ENCODE measurements at places on chromosomes 1 and 21.
A peak's percentile ranks its signal among the peaks of the same experiment; 100 is the strongest.

DNA sequence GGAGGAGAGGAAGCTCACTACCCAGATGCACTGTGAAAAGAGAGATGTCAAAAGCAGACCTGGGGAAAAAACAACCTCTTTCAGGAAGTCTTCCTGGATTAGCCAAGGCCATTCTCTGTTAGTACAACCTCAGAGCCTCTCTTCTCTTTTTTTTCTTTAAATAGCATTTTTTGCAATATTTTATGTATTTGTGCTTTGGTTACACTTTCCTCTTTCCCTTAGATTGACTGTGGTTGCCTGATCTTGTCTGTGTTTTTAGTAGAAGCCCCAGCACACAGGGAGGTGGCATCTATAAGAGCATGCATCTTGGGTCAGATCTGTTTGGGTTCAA, 18.8 kb downstream of the SLC26A9 start:
- DNase-seq = no peak

GRCh38 chr1:27872802-27873551, 633 bp downstream of the THEMIS2 start:
- DNase-seq = peak; percentile 32

DNA sequence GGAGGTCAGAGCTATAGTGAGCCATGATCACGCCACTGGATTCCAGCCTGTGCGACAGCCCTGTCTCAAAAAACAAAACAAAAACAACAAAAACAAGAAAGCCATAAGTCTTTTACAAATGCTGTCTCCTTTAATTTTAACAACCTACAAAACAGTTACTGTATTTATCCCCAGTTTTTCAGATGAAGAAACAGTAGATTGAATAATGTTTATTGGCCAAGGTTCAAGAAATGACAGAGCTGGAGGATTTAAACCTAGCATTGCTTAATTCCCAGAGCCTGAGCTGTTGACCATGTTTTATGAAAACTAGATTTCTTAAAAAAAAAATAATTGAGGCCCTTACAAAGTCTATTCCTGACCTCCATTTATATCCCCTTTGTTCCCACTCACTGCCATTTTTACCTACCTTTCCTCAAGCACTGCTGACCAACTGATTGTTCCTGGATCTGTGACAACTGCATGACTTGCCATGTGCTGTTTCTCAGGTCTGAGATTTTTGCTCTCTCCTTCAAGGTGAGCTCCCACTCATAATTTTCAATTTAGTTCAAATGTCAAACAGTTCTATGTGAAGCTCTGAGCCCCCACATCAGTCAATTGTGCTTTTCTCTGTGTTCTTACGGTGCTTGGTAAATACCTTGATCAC, 140.8 kb downstream of the CHRM3 start:
- no peak for DNase-seq

DNA sequence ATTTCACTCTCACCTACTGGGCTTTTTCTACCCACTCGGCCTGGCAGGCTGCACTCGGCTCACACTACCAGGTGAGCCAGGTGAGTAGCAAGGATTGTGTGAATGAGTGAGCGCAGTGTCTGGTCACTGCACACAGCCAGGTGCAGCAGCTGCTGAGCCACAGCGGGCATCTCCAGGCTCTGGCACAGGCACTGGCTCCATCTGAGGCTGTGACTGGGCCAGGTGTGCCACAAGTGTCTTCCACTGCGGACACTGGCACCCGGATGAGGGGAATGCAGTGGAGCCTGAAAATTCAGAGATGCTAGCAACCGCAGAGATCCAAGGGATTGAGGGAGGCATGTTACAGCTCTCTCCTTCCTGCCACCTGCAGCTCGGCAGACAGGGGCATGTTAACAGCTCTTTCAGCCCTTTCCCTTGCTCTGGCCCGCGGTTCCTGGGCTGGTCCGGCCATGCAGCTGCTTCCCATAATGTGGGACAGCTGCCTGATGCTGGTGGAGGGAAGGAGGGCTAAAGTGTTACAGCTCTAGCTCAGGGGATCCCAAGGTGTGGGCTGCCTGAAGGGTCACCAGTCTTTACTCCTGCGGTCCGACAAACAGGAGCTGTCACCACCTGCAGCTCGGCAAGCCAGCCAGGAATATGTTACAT, 1038.3 kb downstream of the AMY1C start:
- no peak for DNase-seq

DNA sequence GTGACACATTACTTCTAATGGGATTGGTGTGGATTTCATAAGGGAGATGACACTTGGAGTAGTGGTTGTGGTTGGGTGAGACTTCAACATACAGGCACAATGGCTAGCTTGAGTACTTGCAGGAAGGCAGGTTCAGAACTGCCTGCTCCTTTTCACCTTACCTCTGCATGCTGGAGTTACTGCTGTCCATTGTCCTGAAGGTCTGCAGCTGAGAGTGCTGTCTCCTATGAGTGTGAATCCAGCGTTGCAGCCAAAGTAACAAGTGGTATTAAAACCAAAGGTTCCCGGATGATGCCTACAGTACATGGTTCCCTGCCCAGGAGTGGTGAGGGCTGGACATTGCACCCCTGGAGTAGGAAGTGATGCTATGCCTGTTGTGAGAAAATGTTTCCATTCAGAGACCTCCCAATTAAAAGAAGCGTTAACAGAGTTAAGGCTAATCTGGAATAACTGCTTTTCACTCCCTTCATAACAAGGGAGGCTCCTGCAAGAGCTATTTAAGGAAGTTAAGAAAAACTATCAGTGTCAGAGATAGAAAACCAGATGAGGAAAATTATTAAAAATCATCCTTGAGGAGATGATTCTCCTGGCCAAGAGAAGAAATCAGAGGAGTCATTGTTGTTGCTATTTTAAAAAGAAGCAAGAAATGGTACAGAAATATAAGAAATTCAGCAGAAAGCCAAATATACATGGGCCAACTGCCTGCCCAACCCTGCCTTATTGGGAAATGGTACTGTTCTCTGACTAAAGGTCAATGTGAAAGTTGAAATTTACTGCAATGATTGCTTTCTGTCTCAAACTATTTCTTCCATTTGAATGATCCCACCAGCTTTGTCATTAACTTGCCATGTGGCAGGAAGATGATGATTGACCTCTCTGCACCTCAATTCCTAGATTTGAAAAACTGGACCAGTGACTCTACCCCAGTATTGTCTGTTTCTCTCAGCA, 9.8 kb upstream of the F5 start:
- DNase-seq = peak; percentile 27

GRCh38 chr1:102098536-102098935, 101.8 kb upstream of the OLFM3 start:
- DNase-seq = no peak

DNA sequence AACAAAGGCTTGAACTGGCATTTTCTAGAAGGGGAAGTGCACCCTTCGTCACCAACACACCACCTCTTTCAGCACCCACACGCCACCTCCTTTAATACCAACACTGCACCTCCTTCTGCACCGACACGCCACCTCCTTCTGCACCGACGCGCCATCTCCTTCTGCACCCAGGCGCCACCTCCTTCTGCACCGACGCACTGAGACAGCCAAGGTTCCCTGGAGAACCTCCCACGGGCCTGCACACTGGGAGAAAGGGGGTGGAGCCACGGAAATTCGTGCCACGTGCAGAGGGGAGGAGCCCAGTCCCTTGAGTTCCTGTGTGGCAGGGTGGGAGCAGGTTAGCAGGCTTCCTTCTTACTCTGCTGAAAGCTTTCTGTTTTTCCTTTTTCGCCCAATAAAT, 327.9 kb upstream of the C1orf174 start:
- DNase-seq = peak; percentile 3

- DNase-seq = no peak
Measured at GRCh38 chr21:37921091-37921490, 4.8 kb upstream of the KCNJ6 start.

DNA sequence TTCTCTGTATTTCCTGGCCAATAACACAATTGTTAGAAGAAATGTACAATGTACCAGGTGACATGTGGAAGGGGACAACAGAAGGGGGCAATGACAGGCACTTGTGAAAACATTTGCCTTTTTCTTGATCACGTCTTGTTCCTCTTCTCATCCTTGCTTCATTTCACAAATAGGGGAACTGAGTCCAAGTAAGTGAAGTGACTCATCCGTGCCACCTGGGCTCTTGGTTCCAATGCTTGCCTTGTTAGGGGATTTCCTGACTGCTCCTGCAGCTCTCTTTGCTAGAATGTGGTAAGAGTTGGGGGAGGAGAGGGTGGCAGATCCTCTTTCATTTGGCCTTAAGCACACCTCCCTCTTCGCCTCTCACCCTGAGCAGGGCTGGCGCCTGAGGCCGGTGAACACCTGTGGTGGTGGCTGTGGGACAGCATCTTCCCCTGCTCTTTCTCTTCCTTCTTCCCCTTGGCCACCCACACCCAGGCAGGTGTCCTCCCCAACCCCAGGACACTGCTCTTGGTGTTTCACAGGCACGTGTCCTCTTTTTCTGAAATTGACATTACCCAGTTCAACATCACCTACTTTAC, 2.2 kb upstream of the RHEX start:
- DNase-seq = no peak

DNA sequence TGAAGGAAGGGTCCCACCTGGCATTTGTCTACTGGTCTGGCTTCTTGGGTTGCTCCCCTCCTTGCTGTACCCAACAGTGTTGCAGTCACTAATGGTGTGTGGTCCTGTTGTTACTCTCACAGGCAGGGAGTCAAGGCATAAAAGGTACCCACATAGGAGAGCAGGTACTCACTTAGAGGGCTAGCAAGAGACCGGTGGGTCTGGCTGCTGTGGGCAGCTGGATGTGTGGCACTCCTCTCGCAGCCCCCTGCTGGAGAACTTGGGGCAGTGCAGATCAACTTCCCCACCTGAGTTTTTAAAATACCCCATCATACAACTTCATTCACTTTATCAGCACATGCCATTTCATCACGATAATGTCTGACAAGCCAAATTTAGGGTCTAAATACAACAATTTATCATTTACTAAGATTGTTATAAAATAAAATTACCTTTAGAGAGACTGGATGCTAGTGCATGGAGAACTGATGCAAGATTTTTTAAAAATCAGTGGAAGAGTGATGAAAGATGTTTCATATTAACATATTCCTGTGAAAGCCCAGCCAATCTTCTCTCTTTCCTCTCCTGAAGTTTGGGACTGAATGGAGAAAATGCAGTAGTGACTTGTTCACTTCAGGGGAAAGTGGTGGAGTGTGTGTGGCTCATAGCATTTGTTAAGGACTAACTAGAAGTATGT, 42.8 kb downstream of the ACP6 start:
- peak; percentile 59 for DNase-seq

DNA sequence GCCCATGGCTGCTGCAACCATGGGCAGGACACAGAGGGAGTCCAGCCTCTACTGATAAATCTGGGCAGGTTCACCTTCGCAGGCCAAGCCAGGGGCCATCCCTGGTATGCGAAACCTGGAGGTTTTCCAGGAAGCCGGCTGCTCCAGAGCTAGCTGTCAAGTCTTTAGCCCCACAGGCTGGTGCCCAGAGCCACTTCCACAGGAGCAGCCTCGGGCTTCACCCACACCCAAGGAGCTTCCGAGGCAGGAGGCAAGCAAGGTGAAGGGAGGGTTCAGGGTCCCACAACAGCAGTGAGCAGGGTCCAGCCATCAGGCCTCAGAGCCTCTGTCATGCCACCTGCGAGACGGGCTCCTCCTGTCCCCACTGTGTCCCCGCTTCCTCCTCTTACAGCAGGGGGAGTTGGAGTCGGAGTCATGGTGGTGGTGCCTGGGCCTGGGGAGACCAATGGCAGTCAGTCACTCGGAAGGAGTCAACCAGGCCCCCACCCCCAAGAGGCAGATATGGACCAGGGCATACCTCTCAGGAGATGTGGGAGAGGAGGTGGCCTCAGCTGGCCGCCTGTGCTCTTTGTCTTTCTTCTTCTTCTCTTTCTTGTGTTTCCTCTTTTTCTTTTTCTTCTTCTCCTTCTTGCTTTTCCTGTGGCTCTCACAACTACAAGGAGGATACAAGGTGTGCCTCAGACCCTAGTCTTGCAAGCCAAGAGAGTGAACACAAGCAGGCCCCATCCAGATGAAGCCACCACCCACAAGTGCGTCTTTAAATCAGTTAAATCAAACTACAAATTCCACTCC, 2.1 kb downstream of the C1orf35 start:
- DNase-seq = no peak

DNA sequence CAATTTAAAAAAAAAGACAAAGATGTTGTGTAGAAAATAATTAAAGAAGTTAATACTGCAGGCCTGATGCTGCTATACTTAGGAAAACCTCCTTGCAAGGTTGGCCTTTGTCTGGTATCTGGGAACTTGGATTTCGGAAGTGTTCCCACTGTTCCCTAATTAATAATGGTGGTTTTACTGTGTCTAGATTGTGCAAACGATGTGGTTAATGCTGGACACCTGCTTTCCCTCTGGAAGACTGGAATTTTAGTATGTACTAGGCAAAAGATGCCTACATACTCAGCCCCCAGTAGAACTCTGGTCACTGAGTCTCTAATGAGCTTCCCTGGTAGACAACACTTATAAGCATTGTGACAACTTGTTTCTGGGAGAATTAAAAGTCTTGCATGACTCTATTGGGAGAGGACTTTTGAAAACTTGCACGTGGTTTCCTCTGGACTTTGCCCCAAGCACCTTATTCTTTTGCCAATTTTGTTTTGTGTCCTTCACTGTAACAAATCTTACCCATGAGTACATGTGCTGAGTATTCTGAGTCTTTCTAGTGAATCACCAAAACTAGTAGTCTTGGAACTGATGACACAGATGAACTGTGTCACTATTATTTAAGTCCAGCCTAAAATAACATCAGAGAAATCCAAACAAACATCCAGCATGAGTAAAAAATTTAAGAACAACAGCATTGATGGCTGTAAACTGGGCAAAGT, 40.4 kb downstream of the LIN9 start:
- DNase-seq = no peak

DNA sequence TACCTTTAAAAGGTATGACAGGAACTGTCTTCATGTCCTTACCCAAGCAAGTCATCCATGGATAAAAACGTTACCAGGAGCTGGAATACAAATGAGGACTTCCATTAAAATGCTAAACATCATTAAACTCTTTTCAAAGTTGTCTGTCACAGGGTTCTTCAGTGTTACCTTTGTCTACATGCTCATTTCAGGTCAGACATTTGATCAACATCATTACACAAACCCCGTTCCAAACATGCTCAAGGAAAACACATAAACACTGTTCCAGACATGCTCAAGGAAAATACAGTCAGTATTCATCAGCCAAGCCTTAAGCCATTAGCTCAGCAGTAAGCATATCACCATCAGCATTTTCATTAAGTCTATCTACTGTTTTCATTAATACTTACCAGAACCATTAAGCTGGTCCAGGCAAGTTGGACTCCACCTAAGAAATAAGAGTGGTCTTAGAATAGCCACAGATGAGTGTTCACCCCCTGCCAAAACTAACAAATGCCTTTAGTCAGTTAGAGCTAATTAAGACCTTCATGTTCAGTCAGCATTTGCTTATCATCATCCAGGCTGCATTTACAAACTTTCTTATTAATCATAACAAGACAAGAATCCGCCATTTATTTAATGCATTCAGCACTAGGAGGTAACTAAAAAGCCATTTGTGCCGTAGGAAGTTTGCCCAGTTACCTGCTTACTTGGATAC, 2.2 kb downstream of the GAS5 start:
- DNase-seq = no peak

DNA sequence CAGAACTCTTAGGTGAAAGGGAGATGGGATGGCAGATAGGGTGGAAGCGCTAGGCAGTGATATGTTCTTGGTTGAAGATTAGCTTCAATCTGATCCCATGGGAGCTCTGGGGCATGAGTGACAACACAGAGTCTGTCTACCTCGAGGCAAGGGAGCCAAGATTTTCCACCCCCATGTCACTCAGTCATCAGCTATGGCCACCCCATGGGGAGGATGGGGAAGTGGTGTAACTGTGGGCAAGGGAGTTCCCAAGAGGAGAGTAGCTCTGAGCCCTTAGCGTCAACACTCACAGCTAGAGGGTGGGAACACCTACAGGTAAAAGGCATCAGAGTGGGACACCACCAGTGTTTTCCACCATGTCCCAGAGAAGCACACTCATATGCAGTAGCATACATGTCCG, 30.3 kb upstream of the C1QA start:
- no peak for DNase-seq

All from A673 (cell line).